ENCODE measurements at places on chromosomes 7 and 10.

DNA sequence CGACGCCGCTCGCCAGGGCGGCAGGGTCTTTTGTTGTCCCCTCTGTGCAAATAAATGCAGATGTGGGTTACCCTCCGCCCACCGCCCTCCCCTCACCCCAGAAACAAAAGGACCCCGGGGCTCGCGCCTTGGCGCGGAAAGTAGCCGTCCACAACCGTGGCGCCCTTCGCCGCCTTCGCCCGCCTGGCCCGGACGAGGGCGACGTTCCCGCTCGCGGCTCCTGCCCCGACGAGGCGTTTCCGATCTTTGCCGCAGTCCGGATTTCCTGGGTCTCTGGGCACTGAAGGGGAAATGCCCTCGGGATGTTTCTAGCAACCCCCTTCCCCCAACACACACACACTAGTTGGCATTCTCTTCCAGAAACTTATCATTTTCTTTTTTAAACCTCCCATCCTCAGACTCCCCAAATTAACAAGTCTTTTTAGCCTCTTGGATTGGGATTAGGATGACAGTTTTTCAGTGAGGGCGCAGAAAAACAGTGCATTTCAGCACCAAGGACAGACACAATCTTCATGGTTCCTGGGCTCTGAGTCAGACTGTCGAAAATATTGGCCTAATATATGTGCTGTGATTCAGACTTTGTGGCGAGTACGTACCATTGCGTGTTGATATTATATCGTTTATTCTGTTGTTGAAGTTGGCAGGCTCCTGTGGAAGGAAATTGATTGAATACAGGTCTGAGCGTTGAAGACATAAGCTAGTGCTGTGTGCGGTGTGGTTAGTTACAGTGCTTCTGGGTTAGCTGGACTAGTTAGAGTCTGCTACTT is 771 bp downstream of the PHYHIPL start:
- peak; percentile 79 for DNase-seq

DNA sequence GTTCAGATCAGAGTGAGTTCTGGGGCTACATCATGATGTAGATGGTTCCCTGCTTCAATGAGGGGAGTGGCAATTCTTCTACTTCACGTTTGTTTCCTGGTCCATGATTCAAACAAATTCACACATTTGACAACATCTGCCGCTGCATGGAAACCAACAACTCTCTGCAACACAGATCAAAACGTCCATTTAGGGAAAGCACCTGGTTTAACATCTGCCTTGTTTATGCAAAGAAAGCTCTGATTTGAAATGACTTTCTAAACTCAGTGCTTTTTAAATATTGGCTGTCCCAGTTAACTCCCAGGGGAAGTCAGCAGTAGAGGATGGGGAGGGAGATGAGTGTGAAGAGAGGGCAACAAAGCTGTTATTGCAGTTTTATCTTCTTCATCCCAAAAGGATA is 93.8 kb downstream of the GAD2 start:
- DNase-seq, result no peak

DNA sequence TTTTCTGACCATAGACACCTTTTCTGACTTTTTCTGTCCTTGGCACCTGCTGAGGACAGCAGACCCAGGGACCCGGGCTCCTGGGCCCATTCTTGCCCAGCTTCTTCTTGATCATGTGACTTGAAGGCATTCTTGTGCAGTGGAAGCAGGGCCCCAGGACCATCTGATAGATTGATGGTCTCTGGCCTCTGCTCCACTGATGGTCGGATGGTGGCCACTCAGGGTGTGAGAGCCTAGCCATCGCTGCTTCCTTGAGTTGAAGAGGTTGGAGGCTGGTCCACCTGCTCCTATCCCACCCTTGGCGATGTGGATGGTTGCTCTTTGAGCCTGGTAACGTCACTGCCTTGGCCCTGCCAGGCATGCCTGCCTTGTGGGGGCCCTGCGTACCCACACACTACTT is 37.8 kb upstream of the ZNF716 start:
- DNase-seq, result no peak

- no peak for DNase-seq
These were observed 127.3 kb upstream of the PCBD1 start for GRCh38 chr10:71015674-71016073.

DNA sequence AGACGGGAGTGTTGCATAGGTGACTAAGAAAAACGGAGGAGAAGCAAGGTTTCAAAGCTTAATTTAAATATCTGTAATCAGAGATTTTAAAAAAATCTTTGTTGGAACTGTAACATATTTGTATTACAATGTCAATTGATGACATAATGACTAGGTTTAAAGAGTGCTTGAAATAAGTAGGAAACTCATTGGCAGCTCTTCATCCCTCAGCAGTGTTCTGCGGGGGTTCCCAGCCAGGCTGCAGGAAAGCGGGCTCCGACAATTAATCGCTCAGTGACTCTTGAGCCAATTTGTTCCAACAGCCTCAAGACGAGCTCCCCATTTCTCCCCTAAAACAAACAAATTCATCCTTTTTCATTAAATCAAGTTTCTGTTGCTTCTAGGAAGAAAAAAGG is 22.6 kb downstream of the CPXM2 start:
- no peak for DNase-seq

GRCh38 chr10:112677689-112678088 is 230.7 kb downstream of the VTI1A start:
- no peak for DNase-seq

DNA sequence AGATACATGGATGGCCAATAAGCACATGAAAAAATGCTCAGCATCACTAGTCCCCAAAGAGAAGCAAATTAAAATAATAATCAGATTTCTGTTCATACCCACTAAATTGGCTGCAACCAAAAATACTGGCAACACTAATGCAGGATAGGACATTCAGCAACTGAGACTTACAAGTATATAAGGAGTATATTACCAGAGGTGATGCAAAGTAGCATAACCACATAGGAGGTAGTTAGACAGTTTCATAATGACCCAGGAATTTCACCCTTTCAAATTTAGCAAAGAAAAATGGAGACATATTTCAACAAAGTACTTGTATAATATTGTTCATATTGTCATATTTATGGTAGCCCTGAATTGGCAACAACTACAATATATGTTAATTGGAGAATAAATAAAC is 727.8 kb downstream of the GRID1 start:
- DNase-seq, result no peak

GRCh38 chr7:70582927-70583895 is 548.7 kb upstream of the GALNT17 start:
- no peak for DNase-seq

GRCh38 chr10:49189422-49189821 is 1.2 kb upstream of the TMEM273 start:
- DNase-seq, result no peak

- DNase-seq, result no peak
These were observed 78.4 kb upstream of the MEOX2 start for GRCh38 chr7:15764851-15765382.

DNA sequence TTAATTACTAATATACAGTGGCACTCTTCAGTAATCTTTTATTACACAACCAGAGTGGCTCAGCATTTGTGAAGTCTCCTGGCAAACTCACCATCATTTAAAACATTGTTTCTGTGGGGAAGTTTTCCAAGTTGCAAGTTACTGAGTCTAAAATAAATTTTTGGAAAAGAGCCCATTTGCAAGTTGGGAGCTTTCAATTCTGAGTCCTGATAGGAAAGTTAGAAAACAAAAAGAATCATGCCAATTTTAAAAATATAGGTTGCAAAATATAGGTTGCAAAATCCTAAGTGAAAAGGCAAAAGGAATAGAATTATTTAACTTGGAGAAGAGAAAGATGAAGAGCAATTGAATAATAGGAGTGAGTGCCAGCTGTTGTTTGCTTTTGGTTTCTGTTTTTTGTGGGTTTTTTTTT is 378.8 kb upstream of the C7orf33 start:
- peak; percentile 24 for DNase-seq

GRCh38 chr10:31318854-31319601 is at the start of gene ZEB1:
Gene ZEB1, plus strand, starts transcription at chr10:31319216. Its CDS starts 19 bp downstream, at chr10:31319235.
- peak; percentile 70 for DNase-seq

GRCh38 chr7:127798023-127798422 is 146.0 kb downstream of the SND1 start:
- no peak for DNase-seq

- DNase-seq, result peak; percentile 50
These were observed 2.6 kb downstream of the NPTX2 start for GRCh38 chr7:98619450-98620321.

DNA sequence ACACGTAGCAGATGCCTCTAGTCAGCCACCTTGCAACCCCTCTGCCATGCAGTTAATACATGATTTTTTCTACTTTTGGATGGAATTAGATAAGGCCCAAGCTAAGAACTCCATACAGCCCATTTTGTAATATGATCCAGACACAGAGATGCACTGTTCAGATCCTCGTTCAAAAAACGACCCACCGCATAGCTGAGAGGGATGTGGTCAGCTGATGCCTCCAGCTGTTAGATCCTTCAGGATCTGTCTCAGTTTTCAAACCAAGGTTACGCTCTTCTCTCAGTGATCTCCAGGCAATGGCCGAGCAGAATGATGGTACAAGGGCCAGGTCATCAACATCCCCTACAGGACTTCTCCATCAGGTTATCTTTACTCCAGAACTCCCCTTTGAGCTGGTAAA is 881.7 kb upstream of the C7orf33 start:
- no peak for DNase-seq

DNA sequence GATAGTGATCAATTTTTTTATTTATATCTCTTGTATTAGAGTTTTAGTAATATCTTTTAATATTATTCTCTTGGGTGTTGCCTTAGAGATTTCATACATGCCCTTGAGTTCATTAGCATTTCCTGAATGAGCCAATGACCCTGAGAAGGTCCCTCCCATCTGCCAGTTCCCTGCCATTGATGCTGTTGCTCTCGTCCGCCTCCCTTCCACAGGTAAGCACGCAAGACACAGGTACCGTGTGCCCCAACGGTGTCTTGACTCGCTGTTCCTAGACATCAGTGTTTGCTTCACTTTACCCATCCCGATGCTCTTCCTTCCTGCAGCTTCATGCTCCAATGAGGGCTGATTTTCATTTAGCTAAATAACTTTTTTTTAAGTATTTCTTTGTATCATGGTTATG is 19.7 kb upstream of the PWWP2B start:
- no peak for DNase-seq

- DNase-seq, result no peak
These were observed 5.0 kb downstream of the C10orf105 start for GRCh38 chr10:71714592-71714991.

GRCh38 chr7:104956753-104957450 is 57.1 kb upstream of the KMT2E start:
- DNase-seq, result peak; percentile 97

DNA sequence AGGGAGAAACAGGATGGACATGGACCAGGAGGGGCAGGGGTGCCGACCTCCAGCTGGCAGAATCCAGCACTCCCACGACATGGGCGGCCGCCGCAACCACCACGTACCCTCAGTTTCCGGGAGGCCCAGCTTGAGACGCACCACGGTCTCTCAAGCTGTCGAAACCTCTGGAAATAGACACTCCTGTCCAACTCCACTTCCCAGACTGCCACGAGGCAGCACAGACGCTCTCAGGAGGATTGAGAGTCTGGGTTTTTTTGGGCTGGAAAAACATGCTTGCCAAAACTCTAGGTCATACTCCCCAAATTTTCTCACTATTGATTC is 37.9 kb upstream of the PDGFA start:
- DNase-seq, result peak; percentile 17

DNA sequence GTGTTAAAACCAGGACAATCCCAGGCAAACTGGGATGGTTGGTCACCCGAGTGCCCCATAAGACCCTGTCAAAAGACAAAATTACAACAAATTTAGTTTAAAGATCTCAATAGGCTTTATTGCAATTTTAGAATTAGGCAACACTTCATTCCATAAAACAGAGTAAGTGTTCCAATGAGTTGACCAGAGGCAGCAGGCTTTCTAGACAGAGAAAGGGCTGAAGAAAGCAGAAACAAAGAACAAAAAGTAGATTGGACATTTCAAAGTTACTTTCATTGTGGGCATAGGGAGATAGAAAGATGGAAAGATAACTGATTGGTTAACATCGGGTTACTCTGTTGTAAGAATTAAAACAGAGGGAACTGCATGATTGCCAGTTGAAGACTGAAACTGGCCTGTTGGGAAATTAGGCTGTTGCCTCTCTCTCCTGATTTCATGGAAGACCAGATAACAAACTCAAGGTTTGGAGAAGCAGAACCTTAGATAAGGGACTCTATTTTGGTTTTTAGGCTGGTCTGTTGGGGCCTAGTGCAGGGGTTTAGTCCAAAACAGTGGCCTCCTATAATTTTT is 36.3 kb downstream of the ENTPD1 start:
- DNase-seq, result no peak

GRCh38 chr7:110386913-110387312 is 704.0 kb upstream of the LRRN3 start:
- DNase-seq, result no peak

DNA sequence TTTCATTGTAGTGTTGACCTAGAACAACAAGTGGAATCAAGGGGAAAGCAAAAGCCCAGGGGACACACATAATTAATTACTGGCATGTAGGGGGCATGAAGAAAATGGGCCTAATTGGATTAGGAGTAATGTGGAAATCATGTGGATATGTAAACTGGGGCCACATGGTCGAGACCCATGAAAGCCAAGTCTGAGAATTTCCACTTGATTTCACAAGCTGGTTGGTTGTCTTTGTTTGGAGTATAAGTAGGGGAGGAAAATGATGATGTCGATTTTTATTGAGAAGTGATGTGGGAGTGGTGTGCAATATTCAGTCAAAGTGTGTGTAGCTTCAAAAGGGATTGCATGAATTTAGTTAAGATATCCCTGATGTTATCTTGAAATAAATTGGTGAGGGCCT is 131.8 kb downstream of the LRRC4 start:
- DNase-seq, result no peak

- peak; percentile 44 for DNase-seq
These were observed 179.9 kb downstream of the SEMA3E start for GRCh38 chr7:83469076-83469475.

- no peak for DNase-seq
These were observed 16.4 kb downstream of the IRF5 start for GRCh38 chr7:128954150-128954549.

- DNase-seq, result no peak
These were observed 116.6 kb upstream of the CDK1 start for GRCh38 chr10:60661637-60662036.

- no peak for DNase-seq
These were observed 242.8 kb downstream of the ELFN1 start for GRCh38 chr7:1912593-1913465.

GRCh38 chr10:29039677-29040189 is 249.1 kb upstream of the LYZL1 start:
- DNase-seq, result peak; percentile 59

GRCh38 chr7:94350734-94351133 is 44.0 kb upstream of the COL1A2 start:
- no peak for DNase-seq

DNA sequence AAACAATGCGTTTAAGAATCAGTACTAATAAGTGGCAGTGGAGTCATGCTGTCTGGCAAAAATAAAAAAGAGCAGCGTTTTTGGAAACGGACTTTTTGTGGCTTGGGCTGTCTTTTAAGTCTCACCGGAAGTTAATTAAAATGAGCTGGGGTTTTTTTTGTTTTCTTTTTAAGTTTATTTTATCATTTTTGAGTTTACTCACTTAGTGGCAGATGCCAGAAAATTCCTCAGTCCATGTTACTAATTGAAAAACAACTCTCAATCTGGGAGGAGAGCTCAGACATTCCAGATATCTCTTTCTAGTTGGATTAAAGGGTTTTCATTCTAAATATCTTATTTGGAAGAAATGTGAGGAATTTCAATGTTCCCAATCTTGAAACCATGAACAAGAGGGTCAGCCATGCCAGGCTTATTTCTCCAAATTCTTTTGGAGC is 133.8 kb upstream of the AGR3 start:
- no peak for DNase-seq
